ENCODE measurements at places on chromosomes 1 and 21.

- no peak for DNase-seq
These were observed 69.8 kb upstream of the PGBD5 start for GRCh38 chr1:230495891-230496385.

DNA sequence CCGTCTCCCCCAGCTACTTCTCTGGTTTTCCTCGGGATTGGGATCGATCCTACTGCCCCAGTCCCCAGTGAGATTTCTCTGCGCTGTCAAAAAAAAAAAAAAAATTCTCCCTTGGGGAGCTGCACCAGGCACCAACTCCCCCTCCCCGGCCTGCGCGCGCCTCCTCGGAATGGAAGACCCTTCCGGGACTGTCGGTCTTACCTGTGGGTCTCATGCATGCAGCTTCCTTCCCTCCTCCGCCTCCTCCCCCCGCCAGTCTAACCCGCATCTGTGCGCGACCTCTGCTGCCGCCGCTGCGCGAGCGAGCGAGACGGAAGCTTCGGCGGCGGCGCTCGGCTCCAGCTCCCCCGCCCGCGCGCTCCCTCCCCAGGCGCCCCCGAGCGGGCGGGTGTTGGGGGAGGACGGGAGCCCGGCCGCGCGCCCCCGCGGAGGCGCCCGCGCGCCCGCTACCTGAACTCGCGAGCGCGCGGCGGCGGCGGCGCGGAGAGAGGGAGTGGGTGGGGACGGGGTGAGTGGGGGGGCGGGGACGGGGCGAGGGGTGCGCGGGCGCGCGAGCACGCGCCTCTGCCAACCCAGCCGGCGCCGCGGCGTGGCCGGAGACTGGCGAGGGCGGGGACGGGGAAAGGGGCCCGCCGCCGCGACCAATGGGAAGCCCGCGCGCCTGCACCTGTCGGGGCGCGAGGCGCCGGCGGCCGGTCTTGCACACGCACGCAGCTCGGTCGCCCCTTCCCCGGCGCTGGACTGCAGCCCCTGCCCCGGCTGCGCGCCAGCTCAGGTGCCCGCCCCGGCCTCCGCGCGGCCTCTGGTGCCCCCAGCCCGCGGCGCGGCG is at the start of gene SUSD4:
Gene SUSD4, minus strand, starts transcription at position 321 of the 829 bp plus-strand sequence. CDS start 751 bp downstream, outside the sequence.
- DNase-seq, result peak; percentile 52

DNA sequence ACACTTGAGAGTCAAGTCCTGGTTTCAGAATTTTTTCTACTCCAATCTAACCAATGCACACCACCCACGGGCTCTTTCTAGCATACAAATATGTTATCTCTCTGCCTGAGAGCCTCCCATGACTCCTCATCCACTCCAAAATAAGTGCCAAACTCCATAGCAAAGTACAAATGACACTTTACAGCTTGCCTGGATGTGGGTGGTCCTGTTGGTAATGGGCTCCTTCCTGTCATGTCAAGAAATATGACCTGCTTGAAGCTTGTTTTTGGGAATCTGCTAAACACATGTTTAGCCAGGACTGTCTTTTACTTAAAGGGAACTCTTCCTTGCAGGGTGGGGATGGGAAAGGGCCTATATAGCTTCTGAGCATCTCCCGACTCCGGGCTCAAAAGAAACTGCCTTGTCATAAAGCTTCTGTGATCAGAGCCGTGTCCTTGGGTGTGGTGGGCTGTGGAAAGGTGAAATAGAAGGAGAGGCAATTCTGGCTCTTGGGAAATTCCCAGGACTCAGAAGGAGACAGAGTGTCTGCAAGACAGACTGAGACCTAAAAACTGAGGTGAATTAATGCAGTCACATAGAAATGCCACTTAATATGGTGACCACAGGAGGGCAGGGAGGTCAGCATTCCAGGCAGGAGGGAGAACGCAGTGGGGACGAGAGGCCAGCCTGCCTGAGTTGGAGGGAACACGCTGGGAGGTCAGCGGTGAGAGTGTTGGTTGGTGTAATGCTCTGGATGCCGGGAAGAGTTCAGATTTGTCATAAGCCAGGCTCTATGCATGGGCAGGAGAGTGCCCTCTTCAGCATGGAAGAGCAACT is 6.1 kb upstream of the IGFN1 start:
- peak; percentile 98 for DNase-seq

- no peak for DNase-seq
These were observed 449.1 kb upstream of the KAZN start for GRCh38 chr1:14149431-14149830.

DNA sequence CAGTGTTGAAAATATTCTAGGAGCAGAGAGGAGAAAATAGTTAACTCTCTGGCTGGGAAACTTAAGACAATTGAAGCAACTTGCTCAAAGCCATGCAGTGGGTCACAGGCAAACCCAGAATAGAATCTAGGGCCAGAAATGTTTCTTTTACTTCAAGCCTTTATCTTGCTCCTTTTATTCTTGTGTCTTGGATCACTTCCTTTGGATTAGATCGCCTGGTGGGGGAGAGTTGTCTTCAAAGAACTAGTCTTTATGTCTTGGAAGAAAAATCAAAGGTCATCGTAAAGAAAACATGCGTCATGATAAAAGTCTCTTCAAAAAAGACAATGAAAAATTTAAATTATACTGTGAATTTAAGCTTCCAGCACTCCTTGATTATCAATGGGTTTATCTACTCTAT is 493.6 kb upstream of the USP24 start:
- DNase-seq, result no peak

DNA sequence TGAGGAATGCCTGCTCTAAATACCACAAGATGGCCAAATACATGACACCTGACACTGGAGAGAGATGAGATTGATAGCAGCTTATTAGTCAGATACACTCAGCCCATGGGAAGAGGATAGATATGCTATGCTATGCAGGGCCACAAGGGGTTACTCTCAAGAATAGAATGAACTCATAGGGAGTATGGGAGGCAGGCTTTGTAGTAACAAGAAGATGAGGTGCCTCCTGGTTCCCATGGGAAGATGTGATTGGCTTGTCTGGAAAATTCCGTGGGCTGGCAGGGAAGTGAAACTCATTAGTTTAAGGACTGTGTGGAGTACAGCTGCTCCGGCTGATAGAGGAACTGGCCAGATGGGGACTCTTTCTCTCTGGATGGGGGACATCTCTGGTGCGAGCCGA is 16.5 kb downstream of the CCDC30 start:
- DNase-seq, result peak; percentile 30

DNA sequence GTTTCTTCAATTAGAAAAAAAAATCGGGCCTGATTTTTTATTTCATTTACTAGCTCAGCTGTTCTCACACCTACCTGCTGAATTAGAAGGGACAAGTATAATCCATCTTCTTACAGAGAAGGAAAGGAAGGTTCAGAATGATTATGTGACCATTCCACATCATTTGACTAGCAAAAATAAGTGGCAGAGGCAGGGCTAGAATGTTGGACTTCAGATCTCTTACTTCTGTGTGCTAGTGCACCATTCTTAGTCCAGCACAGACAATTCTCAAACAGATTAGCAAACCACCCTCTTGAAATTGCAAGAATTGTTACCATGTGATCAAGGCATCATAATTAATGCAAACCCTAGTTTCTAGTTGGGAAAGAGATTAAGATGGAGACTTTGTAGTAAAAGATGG is 32.7 kb downstream of the CTH start:
- DNase-seq, result no peak

DNA sequence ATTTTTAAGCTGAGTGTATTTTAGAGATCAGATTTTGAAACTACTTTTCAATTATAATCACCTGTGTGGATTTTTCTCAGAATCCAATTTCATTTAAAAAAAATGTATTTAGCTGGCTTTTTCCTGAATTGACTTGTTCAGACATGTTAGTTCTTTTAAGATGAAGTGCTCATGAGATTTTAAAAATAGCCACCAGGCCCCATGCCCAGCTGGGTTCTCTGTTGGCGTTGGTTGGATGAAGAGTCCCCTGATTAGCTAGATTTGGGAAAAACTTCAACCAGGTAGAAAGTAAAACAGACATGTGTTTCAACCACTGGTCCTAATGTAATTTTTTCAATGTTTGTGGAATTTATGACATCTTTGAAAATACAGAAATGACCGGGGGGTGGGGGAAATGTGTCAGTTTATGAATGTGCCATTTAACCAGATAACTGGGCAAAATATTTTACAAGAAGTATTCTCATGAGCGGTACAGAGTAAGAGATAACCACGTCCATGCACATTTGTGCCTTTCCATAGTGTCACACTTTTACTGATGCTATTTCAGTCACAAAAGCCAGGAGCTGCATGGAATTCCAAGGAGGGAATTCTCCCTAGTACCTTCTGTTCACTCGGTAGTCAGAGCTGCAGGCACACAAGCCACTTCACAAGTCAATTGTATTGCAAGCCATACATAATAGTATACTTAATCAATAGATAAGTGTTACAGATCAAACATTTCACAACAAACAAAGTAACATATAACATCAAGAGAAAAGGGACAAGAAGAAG is 51.1 kb downstream of the KCNK1 start:
- DNase-seq, result no peak

- DNase-seq, result no peak
These were observed 26.3 kb downstream of the DUSP10 start for GRCh38 chr1:221715321-221716169.

DNA sequence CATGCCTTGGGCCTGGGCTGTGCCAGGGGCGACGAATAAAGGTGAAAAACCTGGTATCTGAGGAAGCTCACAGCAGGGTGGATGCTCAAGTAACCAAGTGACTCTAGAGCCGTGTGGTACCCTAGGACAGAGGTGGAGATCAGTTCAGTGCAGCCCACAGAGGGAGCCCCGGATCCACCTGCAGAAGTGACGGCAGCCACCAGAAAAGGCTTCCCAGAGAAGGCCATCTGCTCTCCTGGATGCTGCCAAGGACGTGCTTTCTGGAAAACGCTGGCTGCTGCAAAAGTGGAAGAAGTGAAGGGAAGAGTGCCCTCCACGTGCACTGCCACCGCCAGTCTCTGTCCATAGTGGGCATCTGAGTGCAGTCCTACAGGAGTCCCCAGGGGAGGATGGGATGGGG is 27.7 kb downstream of the TMCO4 start:
- DNase-seq, result no peak

DNA sequence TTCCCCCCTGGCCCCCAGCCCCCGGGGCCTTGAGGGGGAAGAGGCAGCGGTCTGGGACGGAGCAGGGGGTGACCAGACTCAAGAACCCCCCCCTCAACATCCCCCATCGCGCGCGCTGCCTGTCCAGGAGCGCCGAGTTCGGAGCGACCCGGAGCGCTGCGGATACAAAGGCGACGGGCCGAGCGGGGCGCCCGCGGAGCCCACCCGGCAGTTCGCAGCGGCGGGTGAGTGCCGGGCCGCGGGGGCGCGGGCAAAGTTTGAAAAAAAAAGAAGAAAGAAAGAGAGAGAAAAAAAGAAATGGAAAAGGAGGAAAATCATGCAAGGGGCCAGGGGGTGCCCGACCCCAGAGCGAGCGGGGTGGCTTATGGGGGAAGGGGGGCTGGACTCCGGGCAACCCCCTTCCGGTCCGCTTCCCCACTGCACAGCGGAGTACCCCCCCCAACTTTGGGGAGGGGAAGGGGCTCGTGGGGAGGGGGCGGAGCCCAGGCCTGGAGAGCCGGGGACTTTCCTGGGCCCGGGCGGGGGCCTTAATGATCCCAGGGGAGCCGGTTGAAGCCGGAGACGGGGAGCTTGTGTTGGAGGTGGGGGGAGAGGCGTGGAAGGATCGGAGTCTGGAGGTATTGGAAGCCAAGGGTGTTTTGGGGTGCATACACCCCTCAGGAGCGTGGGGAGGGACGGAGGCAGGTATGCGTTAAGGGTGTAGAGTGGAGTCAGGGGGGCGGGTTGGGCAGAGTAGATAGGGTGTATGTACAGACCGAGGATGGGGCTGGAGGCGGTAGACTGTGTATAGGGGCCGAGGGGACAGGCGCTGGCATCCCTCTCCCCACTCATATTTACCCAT is 502 bp downstream of the VANGL2 start:
- DNase-seq, result no peak

- DNase-seq, result peak; percentile 87
These were observed 9.1 kb upstream of the TMEM61 start for GRCh38 chr1:54971317-54971791.

DNA sequence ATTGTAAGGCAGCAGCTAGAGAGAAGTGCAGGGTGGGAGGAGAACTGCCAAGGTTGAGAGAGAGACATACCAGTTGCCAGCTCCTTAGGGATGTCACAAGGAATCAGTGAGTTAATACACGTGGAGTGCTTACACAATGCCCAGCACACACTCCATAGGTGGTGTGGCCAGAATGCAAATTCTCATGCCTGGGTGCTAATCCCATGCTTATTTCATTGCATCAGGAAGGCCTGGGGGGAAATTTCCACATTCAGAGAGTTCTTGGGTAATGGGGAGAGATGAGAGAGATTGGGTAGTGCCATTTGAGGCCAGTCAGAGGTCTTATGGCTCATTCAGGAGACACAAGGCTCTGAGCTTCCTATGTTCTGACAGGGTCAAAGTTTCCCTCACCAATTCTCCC is 38.7 kb downstream of the GJA5 start:
- DNase-seq, result peak; percentile 17

DNA sequence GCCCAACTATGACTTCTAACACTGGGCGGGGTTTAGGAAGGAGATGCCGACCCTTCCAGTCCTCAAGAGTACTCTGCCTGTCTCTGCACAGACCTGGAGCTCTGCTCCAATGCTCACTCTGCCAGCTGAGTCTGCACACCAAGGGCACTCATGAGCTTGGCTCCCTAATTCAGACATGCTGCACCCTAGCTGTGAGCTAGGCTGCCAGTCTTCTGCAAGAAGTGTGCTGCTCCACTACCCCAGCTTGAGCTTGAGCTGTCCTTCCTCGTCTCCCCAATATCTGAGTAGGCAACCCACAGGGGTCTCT is 13.2 kb downstream of the TP53BP2 start:
- DNase-seq, result no peak

- peak; percentile 88 for DNase-seq
These were observed 55.7 kb downstream of the GIPC2 start for GRCh38 chr1:78101514-78101913.

GRCh38 chr1:119713039-119713748 is 1.5 kb downstream of the PHGDH start:
- peak; percentile 29 for DNase-seq

DNA sequence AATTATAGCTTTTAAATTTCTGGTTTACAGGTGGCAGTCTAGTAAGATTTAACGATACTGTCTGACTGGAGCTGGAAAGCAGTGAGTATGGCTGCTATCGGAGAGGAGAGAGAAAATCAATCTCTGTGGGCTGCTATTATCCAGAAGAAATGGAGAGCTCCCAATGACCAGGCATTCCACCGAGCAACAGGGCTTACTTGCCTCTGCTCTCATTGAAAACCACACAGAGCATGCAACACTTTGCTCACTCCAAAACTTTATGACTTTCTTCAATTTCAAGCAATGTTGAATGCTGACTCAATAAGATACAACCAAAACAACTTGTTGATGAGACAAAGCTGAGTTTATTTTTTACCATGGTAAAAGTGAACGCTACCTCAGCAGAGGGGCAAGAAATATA is 337.0 kb upstream of the NCAM2 start:
- no peak for DNase-seq

All from kidney tubule cell (primary cell).